ENCODE measurements at places on chromosomes 7 and 10.
A peak's percentile ranks its signal among the peaks of the same experiment; 100 is the strongest.

DNA sequence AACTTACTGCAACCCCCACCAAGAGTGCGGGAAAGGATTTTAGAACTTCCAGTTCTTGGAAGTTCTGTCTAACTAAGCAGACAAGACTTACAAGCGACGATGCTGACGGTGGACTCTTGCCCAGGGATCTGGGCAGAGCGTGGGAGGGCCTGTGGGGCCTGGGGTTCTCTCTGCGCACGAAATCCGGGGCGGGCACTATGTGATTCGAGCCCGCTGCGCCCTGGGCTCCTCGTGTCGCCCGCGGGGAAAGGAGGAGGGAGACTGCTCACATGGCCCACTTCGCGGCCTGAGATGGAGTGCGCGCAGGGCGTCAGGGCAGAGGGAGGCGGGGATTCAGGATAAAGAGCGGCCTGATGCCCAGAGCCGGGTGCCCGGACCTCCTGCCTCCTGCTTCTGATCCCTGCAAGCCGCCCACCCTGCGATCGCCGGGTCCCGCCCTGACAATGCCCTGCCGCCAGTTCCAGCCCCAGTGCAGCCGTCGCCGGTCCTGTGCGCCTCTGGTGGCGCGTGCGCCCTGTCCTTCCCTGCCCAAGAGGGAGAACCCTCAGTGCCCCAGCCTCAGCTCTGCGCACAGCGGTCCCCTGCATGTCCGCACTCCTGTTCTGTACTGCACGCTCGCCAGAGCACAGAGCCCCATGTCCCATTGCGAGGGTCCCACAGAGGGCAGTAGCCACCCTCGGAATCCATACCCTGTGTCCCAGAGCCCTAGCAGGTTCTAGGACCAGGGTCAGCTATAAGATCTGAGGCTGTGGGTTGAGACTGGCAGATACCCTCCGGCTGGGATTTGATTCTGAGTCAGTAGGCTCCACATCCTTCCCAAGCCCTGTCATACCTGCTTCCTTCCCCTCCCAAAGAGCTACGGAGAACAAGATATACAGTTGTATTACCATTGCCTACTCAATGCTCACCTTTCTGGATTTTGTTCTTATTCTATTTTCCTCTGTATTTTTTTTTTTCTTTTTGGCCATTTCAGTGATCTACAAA, 99.4 kb upstream of the TMEM106B start:
- no peak for DNase-seq

- no peak for DNase-seq
Measured at GRCh38 chr10:93030409-93030808, 30.2 kb upstream of the CYP26C1 start.

DNA sequence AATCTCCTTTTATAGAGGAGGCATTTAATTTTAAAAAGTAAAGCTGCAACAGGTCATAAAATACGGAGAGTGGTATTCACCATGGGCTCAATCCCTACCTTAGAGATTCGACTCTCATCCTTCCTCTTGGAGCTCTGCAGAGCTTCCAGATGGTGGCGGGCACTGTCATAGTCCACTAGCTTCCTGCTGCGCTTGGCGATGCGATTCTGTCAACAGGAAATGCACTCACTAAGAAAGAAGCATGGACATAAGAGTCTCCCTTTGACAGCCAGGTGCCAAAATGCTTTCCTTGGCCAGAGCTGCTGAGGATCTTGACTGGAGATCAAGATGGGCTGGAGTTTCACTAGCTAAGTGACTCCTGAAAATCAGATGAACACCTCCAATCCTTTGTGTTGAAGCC, 154.4 kb downstream of the AMPH start:
- DNase-seq, result no peak

GRCh38 chr7:81632418-81632817, 137.4 kb downstream of the HGF start:
- no peak for DNase-seq

DNA sequence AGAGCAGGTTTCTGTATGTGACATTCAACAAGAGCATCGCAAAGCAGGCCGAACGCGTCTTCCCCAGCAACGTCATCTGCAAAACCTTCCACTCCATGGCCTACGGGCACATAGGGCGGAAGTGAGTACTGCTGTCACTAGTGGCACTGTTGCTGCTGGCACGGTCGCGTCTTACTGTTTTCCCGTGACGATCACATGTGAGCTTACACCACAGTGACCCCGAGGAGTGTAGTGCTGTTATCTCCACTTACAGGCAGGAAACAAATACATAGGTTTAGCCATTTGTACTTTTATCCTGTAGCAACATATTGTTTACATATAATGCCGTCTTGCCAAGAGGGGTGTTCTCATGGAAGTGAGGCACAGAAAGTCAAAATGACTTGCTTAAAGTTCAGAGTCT, 25.4 kb downstream of the FBH1 start:
- no peak for DNase-seq

DNA sequence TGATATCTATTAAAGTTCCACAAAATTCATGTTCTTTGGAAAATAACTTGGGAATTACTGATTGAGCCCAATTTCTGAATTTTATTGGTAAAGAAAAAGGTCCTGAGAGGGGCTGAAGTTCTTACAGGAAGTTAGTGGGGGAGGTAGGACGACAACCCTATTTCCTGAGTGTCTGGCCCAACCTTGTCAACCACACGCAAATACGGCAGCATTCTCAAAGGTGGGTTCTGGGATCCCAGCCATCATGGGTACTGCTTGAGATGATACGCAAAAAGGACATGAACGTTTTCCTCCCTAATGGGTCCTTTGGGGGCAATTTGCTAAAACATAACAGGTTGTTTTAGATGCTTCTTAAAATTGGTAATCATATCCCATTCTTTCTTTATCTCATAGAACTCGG, 2.7 kb upstream of the PDCD4 start:
- DNase-seq, result no peak

- DNase-seq, result no peak
Measured at GRCh38 chr7:118858651-118859149, 634.2 kb downstream of the ANKRD7 start.

- DNase-seq, result no peak
Measured at GRCh38 chr10:48604991-48605508, at the start of gene ARHGAP22. TSS of gene ARHGAP22 (minus strand) at chr10:48605073. CDS start at chr10:48604796, 277 bp downstream.

DNA sequence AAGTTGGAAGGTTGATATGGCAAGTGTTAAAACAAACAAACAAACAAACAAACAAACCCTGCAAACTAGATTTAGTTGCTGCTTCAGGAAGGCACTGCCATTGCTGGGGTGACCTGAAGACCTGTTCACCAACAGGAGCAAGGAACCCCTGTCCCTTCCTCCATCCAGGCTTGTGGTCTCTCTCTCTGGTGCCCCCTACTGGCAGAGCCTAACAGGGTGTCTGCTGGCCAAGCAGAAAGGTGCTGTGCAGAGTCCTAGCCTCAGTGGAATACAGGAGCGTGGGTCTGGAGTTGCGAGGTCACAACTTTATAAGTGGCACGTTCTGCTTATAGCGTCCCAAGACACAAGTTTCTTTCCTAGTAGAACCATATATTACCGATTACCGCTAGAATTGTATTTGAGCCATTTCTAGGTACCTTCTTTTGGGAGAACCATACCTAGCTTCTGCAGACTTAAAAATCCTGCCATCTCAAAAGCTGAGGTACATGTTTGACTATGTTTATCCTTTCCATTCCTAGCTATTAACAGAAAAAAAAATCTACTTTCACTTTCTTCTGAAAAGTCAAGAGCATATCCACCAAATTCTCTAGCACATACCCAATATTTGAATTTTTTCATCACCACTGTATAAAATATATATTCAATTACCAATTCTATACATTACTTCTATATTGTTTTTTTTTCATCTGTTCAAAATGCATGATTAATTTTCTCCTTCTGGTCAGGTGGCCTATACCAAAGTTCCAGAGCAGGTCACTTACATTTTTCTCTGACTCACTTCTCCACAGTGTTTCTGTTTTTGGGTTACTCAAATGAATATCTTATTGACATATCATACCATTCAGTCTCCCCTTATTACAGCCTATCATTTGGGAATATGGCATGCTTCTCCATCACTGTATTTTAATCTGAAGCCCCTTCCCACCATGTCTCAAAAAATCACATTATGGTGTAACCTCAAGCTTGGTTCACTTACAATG, 29.1 kb upstream of the CALD1 start:
- peak; percentile 15 for DNase-seq

DNA sequence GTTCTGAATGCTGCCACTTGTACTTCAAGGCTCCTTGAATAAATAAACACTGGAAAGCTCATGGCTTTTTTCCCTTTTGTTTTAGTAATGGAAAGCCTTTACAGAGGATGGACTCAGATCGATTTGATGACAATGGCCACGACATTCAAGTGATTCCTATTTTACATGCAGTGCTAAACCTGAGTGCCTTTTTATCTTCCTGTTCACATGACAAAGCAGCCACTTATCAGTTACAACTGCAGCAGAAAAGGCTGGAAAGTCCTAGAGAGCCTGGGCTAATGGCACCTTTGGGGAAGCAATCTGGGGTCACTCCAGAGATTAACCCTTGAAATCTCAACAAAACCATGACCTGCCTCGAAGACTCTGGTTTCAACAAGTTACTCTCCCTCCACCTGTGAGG, 249.0 kb upstream of the AUTS2 start:
- no peak for DNase-seq

GRCh38 chr7:127504715-127505114, 80.7 kb downstream of the GCC1 start:
- DNase-seq, result no peak

GRCh38 chr7:69147631-69148030, 450.6 kb upstream of the AUTS2 start:
- no peak for DNase-seq

- no peak for DNase-seq
Measured at GRCh38 chr7:72080865-72081510, 331.1 kb downstream of the CALN1 start.

- no peak for DNase-seq
Measured at GRCh38 chr7:45092100-45092930, 3.5 kb upstream of the NACAD start.

GRCh38 chr10:103766751-103767505, 88.4 kb downstream of the SH3PXD2A start:
- no peak for DNase-seq

DNA sequence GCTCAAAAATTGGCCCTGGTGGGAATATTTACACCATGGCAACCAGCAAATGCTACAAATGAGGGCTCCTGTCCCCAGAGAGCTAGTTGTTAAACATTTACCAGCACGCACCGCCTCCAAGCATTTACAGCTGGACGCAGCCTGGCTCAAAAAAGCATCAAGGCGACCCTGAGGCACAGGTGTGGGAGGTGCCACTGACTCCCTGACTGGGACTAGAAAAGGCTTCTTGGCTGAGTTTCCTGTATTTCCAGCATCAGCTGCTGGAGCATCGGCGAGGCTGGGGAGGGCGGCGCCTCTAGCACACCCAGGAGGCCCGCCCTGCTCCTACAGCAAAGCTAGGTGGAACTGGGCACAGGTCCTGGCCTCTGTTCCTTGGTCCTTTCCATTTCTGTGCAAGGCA, 43.5 kb upstream of the ZRANB1 start:
- no peak for DNase-seq

Measured in caudate nucleus (tissue), 63 donors.